ENCODE measurements at places on chromosomes 2 and 18.
A peak's percentile ranks its signal among the peaks of the same experiment; 100 is the strongest.

- DNase-seq: no peak
Observed at GRCh38 chr18:78192054-78192453, 787.6 kb upstream of the SALL3 start.

GRCh38 chr2:186883666-186884065 is 34.7 kb upstream of the ZSWIM2 start:
- no peak for DNase-seq

DNA sequence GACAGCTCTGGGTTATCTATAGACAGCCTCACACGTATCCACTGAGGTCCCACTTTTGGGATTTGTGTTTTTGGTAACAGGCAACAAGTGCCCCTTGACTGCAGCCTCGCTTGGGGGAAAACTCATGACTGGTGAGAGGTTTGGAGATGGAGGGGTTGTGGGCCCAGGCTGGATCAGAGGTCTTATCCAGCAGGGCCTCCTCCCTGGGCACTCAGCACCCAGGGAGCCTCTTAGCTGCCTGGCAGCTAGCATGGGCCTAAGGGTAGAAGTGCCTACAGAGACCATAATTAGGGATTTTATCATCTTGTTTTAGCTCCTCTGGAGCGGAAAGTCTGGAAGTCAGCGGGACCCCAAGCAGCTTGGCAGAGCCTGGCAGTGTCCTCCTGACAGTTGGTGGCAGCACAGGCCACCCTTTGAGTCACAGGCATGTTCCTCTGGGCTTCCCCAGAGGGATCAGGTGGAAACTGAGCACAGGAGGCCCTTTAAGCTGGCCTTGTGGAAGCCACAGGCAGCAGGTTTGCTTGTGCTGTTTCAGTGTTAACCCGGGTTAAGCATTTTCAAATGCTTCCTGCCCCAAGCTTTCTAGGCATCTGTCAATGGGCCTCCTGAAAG is 143.1 kb downstream of the KCTD1 start:
- DNase-seq: no peak

- no peak for DNase-seq
Observed at GRCh38 chr2:148430101-148430500, 214.4 kb upstream of the EPC2 start.

GRCh38 chr2:173770947-173771678 is 194.1 kb downstream of the SP3 start:
- DNase-seq: no peak

DNA sequence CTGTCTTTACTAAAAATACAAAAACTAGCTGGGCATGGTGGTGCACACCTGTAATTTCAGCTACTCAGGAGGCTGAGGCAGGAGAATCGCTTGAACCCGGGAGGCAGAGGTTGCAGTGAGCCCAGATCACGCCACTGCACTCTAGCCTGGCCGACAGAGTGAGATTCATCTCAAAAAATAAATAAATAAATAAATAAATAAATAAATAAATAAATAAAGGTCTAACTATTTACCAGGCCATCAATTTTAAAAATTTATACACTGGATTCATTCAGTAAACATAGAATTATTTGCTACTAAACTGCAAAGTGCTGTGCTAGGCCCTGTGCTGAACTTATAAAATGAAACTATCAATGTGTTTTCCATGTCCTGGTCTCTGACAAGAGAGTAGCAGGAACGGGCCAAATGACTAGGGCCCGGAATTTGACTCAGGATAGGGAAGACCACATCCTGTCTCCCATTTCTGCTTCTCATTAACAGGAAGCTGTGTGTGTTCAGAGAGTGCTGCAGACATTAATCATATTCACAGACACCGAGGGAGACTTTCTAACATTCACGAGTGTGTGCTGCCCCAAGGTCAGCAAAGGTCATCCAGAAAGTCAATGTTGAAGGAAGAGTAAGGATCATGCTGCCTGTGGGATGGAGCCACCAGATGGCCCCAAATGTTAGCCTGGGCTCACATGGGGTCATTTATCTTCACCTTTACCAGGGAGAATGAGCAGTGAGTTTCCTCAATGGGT is 95.8 kb downstream of the SPP2 start:
- peak; percentile 74 for DNase-seq

- DNase-seq: no peak
Observed at GRCh38 chr2:161976917-161977316, 97.1 kb downstream of the DPP4 start.

- no peak for DNase-seq
Observed at GRCh38 chr2:8431446-8432125, 250.3 kb upstream of the ID2 start.

DNA sequence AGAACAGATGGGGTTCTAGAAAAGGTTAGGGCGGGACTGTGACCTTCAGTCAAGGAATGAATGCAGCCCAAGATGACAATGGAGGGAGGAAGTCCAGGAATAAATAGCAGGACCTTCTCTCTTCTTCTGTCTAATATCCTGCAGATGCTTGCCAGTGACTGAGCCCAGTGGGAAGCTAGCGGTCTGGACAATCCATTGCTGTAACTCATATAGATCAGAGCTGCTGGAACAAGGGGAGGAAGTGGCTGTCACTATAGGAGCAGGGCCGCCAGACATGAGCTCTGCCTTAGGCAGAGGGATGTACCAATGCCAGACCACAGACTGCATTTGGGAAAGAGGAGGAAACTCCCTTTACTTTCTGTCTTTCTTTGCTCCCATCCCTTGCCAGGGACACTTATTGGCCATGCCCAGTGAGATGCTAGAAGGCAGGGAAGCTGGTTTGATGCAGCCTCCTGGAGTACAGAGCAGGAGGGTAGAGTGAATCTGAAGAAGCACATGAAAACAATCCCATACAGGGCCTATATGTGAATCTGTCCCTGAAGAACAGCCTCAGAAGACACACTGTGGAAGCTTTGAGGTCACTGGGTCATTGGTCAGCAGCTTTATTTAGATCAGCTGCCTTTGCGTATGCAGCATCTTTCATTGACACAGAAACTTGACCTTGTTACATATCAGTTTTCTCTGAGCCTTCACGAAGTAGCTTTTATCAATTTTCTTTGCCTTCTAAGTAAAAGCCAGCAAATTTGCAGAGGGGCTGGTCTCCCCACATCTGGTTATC is 65.4 kb downstream of the CCDC85A start:
- DNase-seq: peak; percentile 67

- DNase-seq: no peak
Observed at GRCh38 chr18:38751898-38752297, 1186.3 kb upstream of the CELF4 start.

GRCh38 chr2:194566907-194567660 is 1089.9 kb upstream of the SLC39A10 start:
- DNase-seq: no peak

DNA sequence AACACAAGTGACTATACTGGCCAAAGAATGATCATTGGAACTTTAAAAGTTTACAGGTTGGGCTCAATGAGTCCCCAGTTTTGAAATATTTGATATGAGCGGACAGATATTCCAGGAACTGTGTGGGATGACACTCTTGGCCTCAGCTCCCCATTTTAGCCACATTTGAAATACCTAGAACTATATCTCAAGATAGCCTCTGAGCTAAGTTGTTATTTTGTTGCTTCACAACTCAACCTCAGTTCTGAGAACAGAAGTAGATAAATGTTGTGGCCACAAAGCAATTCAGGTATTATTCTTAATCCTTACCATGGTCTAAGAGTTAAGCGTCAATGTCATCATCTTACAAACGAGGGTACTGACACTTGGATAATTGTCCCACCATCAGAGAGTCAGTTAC is 172.2 kb upstream of the SETBP1 start:
- no peak for DNase-seq

GRCh38 chr2:30781961-30782533 is 25.2 kb downstream of the CAPN13 start:
- DNase-seq: no peak

GRCh38 chr2:213475433-213475832 is 191.2 kb downstream of the SPAG16 start:
- no peak for DNase-seq

DNA sequence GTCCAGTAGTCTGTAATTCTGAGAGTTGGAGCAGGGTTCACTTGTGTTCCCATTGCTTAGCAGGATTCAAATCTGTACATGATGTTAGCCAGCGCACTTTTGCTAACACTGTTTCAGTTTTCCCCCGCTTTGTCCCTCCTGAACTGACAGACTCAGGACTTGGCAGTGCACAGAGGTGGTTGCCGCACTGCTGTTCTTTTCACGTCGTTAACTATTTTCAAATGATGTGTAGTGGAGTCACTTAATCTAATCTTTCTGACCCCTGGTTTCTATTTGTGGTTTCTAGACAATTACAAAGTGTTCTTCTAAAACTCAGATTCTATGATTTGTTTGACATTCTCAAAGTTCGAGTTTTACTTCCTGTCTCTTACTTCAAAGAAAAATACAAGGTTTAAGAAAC is 234.5 kb downstream of the RBM43 start:
- no peak for DNase-seq

DNA sequence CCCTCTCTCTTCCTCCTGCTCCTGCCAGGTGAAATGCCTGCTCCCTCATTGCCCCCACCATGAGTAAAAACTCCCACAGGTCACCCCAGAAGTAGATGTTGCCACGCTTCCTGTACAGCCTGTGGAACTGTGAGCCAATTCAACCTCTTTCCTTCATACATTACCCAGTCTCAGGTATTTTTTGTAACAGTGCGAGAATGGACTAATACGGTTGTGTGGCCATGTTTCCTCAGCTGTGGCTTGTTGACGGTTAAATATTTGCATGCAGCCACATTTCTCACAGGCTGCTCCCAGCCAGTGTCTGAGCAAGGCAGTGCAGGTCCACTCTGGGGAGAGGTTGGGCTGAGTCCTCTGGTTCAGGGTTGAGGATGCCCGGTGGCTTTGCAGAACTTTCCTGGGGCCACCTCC is 27.8 kb upstream of the COPS8 start:
- no peak for DNase-seq

- DNase-seq: no peak
Observed at GRCh38 chr18:9174302-9174701, 37.7 kb downstream of the ANKRD12 start.

- no peak for DNase-seq
Observed at GRCh38 chr2:86541334-86541733, 21.9 kb downstream of the CHMP3 start.

GRCh38 chr18:58136879-58137278 is 92.9 kb downstream of the NEDD4L start:
- no peak for DNase-seq

GRCh38 chr18:79504034-79504433 is 108.3 kb downstream of the NFATC1 start:
- no peak for DNase-seq

DNA sequence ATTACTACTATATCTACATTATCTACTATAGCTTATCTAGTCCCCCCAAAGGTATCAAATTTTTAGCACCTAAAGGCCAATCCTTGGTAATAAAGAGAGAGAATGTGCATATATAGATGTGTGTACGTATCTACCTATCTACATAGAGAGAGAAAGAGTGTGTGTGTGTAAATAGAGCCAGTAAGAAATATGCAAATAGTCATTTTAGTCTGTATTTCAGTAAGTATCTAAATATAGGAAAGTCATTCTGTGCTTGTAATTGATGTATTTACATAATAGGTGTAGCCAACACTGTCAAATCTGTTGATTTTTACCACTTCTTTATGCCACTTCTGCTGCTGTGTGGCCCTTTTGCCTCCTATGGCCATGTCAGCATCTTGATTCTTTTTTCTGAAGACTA is 284.5 kb upstream of the TFPI start:
- no peak for DNase-seq

DNA sequence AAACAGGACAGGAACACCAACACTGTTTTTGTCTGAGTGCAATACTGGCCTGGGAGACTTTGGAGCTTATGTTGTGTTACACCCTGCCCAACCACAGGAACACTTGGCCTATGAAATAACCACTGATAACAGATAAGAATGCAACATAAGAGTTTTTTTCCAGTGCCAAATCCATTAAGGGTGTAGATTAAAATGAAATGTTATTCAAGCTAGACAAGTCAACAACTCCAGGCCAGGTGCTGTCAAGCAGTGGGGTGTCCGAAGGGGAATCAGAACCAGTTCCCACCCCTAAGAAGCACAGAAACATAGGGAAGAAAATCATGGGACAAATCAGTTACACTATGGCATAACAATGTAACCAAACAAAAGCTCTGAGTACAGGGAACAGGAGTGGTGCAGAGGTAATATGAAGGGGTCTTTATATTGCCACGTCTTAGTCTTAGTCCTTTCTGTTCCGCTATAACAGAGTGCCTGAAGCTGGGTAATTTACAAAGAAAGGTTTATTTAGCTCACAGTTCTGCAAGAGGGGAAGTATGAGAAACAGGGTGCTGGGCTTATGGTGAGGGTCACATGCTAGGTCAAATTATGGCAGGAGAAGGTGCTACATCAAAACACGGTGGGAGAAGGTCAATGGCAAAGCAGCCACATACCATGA is 3.8 kb downstream of the AFG3L2 start:
- DNase-seq: no peak

- no peak for DNase-seq
Observed at GRCh38 chr18:48749768-48750167, 201.0 kb downstream of the SMAD7 start.

DNA sequence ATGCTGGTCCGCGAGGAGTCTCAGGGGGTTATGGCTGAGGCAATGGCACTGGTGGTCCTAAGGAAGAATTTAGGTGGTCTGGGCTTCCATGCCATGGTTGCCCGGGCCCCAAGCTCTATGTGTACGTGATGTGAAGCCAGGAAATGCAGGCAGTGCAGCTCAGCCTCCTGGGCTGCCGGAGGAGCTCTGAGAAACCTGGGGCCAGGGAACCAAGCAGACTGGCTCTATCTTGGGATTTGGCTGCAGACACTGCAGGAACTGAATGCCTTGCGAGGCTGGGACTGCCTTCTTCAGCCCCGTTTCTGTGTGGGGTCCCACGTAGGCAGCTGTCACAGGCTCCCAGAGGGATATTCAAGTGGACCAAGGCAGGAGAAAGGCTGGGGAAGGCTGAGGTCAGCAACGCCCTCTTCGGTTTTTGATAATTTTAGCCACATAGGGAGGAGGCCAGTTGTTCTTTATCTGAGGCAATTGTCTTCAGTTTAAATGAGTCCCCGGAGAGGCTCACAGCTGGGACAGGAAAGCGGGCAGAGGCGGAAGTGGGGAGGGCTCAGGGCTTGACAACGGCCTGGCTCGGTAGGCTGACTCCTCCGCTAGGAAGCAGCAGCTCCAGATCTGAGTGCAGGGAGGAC is 77.7 kb downstream of the RHOB start:
- no peak for DNase-seq

DNA sequence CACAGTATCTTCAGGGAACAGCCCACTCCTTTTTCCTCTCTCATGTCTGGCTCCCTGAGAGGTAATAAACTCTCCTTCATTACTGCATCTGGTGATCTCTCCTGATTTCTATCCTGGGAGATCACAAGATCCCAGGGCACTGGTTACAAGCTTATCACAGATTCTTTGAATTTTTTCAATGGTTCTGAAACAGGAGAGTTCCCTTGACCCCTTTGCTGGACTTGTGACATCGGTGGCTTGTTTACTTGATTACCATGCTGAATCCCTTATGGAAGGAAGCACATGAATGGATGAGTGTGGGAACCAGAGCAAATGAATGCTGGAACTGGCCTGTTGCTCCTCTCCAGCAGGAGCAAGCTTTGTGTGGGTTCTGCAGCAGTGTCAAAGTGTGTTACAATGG is 67.2 kb upstream of the HNMT start:
- DNase-seq: no peak

DNA sequence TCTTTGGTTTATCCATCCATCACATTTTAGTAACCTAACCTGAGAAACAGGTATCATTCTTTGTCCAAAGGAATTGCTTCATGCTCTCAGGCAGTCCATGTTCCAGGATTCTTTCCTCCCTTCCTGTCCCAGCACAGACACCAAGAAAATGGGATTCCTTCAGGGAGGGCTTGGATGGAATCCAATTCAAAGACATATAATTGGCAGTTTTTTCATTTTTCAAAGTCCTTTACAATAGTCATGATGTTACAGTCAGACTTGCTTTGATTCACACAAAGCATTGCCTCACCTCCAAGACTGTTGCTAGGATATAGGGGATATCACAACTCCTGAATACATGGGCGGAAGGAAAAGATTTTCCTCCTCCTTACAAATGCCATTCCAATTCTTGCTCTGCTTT is 241.4 kb upstream of the ACVR2A start:
- no peak for DNase-seq
